ENCODE measurements at places on chromosomes 2 and 18.

DNA sequence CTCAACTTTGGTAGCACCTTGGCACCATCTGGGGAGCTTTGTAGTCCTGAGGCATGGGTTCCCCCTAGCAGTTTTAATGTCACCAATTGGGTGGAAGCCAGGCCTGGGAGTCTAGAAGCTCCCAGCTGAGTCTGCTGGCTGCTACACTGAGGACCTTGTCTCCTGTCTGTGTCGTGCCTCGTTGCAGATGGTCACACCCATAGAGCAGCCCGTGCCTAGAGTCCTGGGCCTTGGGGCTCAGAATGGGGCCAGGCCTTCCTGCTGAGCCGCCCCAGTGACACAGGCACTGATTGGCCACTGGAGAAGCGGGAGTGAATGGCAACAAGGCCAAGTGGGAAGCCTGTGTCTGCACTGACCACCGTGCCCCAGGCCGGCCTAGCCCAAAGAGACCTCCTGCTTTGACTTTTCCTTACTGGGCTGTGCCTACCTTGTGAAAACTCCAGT, 113.2 kb downstream of the SH3RF3 start:
- no peak for DNase-seq

GRCh38 chr2:72719416-72719815, 106.4 kb downstream of the EXOC6B start:
- peak; percentile 71 for DNase-seq

- no peak for DNase-seq
These were observed 84.4 kb upstream of the PPP1CB start for GRCh38 chr2:28667261-28667660.

GRCh38 chr2:36277146-36277808, 78.3 kb upstream of the CRIM1 start:
- peak; percentile 98 for DNase-seq

GRCh38 chr18:78777992-78778391, 201.6 kb upstream of the SALL3 start:
- no peak for DNase-seq

DNA sequence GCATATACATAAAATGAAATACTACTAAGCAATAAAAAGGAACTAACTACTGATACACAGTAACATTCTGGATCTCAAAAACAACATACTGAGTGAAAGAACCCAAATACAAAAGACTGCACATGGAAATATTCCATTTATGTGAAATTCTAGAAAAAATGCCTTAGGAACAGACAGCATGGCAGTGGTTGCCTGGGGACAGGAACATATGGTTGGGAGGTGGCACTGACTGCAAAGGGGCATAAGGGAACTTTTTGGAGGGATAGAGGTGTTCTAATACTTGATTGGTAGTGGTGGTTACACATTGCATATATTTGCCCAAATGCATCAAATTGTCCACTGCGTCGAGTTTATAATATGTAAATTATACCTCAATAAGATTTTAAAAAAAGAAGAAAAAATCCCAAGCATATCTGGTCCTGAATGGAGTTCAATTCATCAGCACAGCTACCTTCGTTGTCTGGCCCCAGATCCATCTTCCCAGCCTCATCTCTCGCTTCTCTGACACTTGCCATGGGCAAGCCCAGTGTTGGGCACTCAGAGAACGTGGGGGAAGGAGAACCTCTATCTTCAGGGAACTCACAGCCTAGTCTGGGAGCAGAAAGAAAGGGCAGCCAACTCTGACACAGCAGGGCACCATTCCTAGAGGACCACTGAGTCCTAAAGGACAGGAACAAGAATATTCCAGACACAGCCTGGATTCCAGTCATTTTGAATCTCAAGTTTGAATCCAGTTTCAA, 8.6 kb upstream of the SMAD4 start:
- DNase-seq: no peak

- DNase-seq: no peak
These were observed 44.5 kb upstream of the C2orf74 start for GRCh38 chr2:61117534-61117933.

GRCh38 chr2:54956111-54956627, 94.1 kb downstream of the RTN4 start:
- no peak for DNase-seq

DNA sequence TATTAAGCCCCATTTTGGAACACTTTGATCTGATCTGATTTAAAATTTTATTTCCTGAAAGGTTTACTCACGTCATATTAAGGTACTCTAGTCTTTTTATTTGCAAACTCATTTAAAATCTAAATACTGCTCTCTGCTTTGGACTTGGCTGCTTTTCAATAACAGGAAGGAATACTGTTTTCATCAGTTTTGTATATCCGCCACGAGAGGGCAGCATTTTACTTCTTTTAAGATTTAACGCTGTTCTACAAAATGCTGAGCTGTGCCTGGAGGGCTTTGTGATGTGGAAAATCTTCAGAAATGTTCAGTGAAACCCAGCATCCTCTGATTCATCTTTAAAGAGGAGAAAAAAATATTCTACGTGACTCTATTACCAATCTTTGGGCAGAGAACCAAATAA, 37.5 kb upstream of the SLC38A11 start:
- peak; percentile 95 for DNase-seq

GRCh38 chr18:7414459-7414858, 152.7 kb upstream of the PTPRM start:
- DNase-seq: peak; percentile 60

- no peak for DNase-seq
These were observed 120.0 kb downstream of the SNTG2 start for GRCh38 chr2:1070601-1071000.

- DNase-seq: peak; percentile 67
These were observed 59.4 kb downstream of the RHOB start for GRCh38 chr2:20506201-20506685.

DNA sequence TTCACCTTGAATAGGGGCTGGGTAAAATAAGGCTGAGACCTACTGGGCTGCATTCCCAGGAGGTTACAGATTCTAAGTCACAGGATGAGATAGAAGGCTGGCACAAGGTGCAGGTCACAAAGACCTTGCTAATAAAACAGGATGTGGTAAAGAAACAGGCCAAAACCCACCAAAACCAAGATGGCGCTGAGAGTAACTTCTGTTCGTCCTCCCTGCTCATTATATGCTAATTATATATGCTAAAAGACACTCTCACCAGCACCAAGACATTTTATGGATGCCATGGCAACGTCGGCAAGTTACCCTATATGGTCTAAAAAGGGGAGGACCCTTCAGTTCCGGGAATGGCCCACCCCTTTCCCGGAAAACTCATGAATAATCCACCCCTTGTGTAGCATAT, 711.5 kb upstream of the KLHL29 start:
- DNase-seq: no peak

DNA sequence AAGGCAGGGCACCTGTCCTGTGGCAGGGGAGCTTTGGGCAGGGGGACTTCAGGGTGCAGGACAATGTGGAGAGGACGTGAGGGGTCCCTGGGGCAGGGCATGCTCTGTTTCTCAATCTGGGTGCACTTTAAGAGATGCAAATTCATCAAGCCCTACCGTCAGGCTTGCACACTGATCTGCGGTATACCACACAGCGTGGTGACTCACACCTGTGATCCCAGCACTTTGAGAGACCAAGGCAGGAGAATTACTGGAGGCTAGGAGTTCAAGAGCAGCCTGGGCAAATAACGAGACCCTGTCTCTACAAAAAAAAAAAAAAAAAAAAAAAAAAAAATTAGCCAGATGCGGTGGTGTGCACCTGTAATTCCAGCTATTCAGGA, 10.2 kb upstream of the GPC1 start:
- DNase-seq: no peak

DNA sequence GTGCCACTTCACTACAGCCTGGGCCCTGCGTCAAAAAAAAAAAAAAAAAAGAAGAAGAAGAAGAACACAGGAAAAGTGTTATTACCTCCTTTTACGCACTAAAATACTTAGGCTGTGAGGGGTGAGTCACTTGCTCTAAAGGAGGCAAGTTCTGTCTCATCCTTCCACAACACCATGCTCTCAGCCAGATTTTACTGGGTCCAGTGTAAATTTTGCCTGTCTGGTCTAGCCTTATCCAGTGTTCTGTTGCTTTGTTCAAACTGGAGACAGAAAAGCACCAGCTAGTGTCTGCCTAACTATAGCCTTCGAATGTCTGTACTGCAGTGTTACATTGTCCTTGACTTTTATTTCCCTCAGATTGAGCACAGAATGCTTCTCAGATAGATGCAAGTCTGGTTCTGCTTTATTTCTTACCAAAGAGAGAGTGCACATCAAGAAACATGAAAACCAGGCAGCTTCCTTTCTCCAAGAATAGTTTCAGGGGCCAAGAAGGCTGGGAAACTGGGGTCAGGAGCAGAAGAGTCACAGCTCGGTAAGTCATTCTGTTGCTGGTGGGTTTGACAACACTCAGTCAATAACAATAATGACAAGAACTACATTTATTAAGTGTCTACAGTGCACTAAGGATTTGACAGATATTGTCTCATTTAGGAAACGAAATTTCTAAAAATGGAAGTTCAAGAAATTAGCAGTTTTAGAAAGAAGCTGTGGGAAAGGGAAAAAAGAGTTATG, 3.1 kb upstream of the MSGN1 start:
- DNase-seq: peak; percentile 90

DNA sequence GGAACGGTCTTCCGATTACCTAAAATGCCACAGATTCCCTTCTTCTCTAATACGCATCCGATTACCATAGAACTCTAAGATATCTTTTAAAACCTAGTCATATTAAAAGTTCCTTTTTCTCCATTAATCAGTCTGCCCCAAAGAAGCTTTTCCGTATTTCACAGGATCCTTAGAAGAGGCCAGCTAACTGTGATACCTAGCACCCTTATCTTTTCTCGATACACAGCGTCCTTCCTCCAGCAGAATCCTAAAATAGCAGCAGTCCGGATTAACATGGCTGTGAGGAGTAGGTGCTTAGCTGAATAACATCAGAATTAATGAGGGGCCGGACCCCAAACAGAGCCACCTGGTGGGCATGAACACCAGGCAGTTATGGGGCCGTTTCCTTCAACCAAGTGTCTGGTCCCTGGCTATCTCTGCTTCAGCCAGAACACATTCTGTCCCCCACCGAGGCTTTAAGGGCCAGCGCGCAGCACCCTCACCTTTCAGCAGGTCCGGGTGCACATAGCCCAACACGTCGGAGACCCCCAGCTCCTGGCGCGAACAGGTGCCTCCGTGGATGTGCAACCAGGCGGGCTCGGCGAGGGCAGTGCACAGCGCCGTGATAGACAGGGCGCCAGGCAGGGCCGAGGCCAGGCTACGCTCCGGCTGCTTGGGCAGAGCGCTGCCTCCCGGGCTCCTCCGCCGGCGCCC, 995 bp downstream of the TMEM127 start:
- DNase-seq: peak; percentile 39

Data from epithelial cell of esophagus (primary cell).